ENCODE measurements at places on chromosomes 13 and 19.

DNA sequence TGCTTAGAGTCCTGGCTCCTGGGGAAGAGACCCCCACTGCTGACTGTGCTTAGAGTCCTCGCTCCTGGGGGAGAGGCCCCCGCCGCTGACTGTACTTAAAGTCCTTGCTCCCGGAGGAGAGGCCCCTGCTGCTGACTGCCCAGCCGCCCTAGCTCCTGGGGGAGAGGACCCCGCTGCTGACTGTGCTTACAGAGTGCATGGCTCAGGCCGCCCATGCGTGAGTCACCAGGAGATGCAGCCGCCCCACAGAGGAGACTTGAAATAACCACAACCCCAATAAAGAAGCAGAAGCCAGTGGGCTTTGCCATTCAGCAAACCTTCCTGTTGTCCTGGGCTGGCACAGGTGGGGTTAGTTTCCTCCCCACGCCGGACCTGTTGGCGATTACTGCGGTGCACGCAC is 79.2 kb upstream of the C13orf46 start:
- no peak for DNase-seq

GRCh38 chr19:39971380-39972035 is 543 bp downstream of the PSMC4 start:
- no peak for DNase-seq

DNA sequence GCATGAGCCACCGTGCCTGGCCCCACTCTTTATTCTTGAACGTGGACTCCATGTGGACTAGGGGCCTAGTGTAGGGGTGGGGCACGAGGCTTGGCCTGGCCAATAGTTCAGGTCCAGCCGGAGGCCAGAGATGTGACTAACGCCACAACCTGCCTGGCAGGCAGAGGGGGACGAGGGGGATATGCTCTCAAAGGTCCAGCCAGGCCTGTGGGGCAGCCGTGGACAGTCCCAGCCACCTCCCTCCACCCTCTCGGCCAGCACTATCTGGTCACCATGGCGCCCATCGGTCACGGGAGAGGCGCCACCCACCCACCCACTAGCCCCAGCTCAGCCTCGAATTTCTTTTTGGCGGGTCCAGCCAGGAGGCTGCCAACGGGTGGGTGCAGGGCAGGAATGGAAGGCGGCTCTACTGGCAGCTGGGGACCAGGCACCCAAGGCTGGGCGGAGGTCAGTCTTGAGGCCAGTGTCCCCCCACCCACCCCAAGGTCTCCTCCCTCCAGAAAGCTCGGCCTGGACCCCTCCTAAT is 2.2 kb upstream of the CERS1 start:
- DNase-seq = no peak

DNA sequence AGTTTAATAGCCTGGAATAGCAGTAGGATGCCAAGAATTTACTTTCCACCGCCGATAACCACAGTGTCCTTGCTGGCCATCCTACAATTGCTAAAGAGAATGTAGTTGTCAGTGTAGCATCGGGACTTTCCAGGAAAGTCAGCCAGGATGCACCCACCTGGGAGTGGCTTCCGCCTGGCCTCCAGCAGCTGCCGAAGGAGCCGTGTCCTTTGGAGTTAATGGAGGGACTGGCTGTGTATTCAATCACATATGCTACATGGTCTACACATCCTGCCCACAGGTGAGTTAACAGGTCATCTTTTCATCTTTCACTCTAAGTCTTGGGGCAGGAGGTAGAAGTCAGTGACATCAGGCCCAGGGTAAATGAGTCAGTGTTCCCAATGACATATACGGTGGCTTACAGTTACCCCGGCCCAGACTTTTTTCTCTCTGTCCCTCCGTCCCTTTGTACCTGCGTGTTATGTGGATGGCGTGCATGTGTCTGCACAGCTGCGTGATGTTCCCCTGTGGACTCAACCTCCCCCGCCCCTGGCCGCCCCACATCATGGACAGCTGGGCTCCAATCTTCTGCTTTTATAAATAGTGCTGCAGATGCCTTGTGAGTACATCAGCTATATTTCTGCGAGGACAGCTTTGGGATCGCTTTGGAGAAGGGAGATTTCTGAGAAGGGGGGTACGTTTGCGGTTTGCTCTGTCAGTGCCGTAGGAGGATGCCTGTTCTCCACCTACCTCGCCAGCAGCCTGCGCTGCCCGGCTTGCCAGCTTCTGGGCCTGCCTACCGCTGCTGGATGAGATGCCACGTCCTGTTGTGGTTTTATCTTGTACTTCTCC is 63.1 kb downstream of the ATP11A start:
- no peak for DNase-seq

DNA sequence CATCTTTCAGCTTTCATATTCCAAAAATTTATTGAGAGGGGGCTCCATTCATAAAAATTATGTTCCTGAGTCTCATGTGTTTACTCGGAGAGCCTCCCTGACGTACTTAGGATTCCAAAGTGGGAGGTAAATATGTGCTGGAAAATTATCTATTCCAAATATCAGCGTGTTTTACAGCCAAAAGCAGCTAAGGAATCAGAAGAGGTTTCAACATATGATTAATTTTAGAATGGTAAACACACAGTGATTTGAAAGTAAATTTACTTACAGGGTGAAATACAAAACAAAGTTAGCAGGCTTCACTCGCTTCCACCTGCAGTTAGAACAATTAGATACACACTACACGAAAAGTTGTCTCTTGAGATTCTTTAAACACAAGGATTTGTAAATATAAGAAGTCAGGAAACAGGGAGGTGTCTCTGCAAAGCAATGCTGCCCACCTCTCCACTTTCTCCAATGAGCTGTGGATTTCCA is 313.8 kb upstream of the NBEA start:
- no peak for DNase-seq

GRCh38 chr13:74732736-74733385 is 598.7 kb upstream of the KLF12 start:
- DNase-seq = no peak

DNA sequence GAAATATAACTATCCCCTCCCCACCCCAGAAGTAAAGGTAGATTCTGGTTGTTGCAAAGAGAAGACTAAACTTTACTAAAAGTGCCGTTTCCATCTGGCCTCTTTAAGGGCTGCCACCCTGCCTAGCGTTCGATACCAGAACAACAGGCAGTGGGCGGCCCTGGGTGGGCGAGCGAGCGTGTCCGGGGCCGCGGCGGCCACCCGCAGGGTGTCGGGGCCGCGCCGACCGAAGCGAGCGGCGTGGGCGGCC is 2.6 kb downstream of the FGF9 start:
- DNase-seq = peak; percentile 11

DNA sequence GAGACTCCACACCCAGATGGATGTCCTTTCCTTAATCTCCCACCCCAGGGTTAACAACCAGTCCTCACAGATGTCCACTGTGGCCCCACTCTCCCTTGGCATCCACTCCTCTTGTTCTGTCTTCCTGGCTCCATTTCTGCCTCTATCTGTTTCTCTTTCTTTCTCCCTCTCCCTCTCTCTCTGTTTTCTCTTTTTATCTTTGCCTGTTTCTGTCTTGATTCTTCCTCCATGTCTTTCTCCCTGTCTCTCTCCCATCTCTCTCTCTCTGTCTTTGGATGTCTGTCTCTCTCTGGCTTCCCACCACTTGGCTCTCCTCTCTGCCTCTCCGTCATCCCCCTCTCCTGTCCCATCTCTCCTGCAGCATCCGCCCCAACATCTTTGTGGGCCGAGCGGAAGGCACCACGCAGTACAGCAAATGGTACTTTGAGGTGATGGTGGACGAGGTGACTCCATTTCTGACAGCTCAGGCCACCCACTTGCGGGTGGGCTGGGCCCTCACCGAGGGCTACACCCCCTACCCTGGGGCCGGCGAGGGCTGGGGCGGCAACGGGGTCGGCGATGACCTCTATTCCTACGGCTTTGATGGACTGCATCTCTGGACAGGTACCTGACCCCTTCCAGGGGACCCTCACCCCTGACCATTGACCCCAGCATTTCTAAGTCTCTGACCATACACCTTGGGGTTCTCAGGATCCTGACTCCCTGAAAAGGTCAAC is 24.4 kb downstream of the RYR1 start:
- DNase-seq = no peak

- peak; percentile 33 for DNase-seq
These were observed 26.5 kb downstream of the MPND start for GRCh38 chr19:4369888-4370260.

DNA sequence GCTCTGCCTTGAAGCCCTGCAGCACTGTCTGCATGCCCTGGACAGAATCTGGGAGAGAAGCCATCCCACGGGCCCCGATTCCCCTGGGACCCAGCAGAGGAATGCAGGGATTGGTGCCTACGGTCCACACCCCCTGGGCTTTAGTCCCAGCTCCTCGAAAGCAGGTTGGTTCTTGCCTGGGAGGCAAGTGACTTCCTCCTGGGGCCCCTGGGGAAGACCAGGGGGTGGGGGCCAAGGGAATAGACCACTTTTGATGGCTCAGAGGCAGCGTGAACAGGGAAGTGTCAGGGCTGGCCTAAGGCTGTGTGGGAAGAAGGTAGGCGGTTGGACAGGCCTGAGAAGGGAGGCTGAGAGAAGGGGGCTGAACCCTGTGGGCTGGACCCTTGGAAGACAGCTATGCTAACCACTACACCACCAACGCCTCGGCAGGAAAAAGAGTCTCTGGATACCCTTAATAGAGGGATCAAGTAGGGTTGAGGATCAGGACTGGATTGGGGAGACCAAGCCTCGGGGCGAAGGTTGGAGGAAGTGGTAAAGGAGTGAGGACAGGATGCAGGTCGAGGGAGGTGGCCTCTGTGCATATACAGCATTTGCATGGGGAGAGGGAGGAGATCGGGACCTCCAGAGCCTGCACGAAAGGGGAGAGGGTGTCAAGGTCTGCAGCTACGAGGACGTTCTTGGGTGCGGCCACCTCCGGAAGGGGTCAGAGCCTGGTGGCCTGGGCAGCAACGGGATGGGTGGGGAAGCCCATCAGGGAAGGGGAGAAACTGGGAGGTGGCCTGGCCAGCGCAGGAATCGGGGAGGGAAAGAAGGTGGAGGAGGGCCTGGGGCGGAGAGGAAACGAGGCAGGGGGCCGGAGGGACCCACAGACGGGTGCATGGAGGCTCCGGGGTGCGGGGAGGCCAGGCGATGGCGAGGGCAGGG is 709 bp downstream of the DPP9 start:
- no peak for DNase-seq

GRCh38 chr13:94192431-94192975 is 287.0 kb downstream of the DCT start:
- no peak for DNase-seq

DNA sequence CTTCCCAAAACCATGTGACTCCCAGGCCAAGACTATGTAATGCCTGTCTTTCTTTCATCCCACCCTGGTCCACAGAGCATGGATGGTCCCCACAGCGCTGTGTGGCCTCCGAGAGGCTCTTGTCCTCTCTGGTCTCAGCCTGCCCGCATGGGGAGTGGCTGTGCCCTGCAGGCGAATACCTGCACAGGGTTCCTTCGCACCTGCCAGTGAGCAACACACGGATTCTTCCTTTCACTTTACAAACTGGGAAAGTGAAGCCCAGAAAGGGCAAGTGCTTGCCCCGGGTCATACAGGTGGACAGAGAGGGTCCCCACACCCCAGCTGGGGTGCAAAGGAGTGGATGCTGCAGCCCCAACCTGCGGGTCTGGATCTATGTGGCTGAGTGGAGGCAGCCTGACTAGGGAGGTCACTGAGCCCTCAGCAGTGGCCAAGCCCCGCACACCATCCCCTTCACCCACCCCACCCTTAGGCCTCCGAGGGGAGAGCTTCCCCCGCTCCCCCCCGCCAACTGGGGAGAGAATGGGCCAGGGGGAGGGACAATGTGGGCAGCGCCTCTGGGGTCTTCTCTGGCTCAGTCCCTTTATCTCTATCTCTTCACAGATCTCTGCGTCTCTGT is 747 bp upstream of the MARK4 start:
- no peak for DNase-seq

- no peak for DNase-seq
These were observed 98.0 kb upstream of the WASF3 start for GRCh38 chr13:26459276-26460131.

DNA sequence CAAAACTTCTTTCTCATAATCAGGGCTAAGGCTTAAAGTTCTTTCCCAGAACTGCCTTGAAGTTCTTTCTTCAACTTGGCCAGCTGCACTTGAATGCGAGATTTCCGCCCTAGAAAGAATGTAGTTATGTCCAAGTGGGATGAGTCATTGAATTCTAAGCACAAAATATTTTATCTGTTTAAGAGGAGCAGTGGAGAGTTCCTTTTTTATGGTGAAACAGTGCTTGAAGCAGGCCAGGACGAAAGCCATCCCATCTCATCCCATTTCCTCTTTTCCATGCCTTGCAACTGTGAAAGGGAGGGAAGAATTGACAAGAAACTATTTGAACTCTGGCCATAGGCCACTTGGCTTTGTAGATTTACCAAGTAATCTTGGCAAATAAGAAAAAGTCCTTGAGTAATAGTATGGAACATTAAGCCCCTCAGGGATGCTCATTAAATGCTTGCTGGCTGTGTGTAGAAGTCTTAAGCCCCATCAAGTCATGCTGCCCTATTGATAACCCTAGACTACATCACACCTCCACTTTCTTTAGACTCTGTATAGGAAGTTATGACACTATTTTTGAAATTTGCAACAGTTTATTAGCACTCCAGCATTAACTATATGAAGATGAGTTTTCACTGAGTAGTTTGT is 174.5 kb downstream of the KCTD12 start:
- DNase-seq = no peak

DNA sequence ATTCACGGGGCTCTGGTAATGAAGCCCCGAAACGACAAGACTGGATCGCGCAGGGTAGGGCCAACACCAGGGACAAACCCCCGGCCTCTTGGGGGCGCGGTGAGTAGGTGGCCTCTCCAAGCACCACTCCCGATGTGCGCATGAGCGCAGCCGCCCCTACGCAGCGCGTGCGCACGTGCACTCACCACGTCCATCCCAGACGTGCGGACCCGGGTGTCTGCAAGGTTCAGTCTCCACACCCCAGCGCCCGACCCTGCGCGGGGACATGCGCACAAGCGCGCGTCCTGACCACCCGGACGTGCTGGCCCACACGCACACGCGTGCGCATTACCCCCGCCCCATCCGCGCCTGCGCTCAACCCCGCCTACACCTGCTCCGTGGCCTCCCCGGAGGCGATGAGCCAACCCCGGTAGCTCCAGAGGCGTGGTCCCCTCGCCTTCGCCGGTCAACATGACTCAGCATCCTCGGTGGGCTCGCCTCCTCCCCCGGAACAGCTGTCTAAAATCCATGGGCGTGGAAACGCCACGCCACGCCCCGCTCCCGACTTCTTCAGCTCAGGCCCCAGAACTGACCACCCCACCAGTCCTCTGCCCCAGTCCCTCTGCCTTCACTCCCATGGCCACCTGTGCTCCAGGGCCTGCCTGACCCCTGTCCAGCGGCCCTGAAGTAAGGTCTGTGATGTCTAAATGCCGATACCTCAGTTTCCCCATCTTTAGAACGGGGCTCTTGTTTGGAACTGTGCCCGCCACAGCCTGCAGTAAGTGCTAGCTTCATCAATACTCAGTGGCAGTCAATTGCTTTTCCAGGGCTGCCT is 5.6 kb upstream of the GPI start:
- peak; percentile 92 for DNase-seq

DNA sequence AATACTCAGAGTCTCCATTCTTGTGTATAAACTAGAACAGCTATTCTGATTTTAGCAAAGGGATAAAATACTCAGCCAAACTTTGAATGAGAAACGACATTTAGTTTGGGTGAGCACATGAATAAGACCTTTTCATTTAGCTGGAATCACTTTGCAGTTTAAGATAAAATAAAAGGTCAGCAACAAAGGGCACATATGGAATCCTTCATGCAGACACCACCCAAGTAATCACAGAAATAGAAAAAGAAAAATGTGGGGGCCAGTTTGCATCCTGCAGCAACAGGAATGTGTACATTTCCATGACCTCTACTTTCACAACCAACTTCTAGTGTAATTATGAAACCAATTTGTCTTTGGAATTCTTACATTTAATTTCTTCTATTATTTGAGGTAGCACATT is 1637.4 kb downstream of the PCDH9 start:
- no peak for DNase-seq

GRCh38 chr13:108226184-108226583 is 8.0 kb downstream of the ABHD13 start:
- no peak for DNase-seq
